ENCODE measurements at places on chromosomes 1 and 21.

DNA sequence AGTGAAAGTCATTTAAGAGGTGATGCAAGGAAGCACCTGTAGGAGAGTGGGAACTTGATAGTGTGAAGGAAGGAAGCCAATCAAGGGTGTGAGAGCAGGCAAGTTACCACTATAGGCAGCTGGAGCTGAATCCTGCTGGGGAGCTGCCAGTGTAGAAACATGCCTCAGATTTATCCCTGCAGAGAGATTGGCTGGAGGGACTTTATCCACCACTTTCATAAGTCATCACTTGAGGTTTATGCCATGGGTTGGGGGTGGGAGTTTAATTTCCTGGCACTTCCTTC lies 443.6 kb downstream of the PLPP3 start:
- no peak for DNase-seq

GRCh38 chr1:187264995-187265602 lies 436.4 kb downstream of the PLA2G4A start:
- no peak for DNase-seq

DNA sequence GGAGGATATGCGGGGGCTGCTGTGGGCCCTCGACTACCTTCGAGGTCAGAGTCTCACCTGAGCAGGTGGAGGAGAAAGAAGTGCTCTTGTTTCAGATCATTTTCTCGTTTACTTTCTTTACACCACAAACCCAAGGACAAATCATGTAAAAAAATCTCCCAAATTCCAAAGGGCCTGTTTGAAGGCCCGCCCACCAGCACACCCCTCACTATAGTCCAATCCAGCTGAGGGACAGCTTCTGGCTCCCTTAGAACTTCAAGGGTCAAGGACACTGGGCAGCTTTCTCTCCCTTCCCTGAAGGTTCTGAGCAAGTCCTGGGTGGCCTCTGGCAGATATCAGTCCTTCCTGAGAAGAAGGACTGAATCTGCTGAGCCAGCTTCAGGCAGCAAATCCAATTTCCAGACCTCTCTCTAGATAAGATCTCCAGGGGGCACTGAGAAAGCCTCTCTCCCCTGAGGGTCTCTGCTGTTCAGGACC lies 5.5 kb downstream of the STK40 start:
- no peak for DNase-seq

GRCh38 chr1:227156520-227156919 lies 161.8 kb downstream of the CDC42BPA start:
- no peak for DNase-seq

DNA sequence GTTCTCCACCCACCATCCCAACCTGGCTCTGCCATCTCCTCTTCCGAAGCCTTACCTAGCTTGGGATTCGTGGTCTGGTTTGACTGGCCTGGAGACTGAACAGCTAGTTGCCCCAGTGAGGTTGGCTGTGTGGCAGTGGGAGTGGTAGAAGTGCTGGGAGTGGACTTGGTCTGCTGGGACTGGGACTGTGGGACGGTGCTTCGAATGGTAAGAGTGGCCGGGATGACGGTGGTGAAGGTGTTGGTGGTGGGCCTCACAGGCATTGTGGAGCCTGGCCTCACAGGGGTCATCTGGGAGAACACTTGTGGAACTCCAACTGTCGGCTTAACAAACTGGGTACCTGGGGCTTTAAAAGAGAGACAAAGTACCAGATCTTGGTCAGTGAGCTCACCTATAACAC lies 28.7 kb downstream of the PSMB4 start:
- no peak for DNase-seq

GRCh38 chr21:43581453-43581852 lies 77.8 kb downstream of the HSF2BP start:
- no peak for DNase-seq

GRCh38 chr1:170789063-170789462 lies 125.1 kb downstream of the PRRX1 start:
- DNase-seq: no peak

- no peak for DNase-seq
These were observed 67.0 kb downstream of the XCL2 start for GRCh38 chr1:168476588-168477385.

- DNase-seq: no peak
These were observed 119.0 kb downstream of the GREM2 start for GRCh38 chr1:240492832-240493440.

GRCh38 chr21:41241341-41241740 lies 73.4 kb downstream of the BACE2 start:
- DNase-seq: no peak

GRCh38 chr1:221487781-221488524 lies 253.9 kb downstream of the DUSP10 start:
- no peak for DNase-seq

GRCh38 chr1:112493351-112493750 lies 15.4 kb upstream of the WNT2B start:
- no peak for DNase-seq

- DNase-seq: no peak
These were observed 263.0 kb upstream of the ZRANB2 start for GRCh38 chr1:71343686-71344416.
